ENCODE measurements at places on chromosomes 4 and X.

DNA sequence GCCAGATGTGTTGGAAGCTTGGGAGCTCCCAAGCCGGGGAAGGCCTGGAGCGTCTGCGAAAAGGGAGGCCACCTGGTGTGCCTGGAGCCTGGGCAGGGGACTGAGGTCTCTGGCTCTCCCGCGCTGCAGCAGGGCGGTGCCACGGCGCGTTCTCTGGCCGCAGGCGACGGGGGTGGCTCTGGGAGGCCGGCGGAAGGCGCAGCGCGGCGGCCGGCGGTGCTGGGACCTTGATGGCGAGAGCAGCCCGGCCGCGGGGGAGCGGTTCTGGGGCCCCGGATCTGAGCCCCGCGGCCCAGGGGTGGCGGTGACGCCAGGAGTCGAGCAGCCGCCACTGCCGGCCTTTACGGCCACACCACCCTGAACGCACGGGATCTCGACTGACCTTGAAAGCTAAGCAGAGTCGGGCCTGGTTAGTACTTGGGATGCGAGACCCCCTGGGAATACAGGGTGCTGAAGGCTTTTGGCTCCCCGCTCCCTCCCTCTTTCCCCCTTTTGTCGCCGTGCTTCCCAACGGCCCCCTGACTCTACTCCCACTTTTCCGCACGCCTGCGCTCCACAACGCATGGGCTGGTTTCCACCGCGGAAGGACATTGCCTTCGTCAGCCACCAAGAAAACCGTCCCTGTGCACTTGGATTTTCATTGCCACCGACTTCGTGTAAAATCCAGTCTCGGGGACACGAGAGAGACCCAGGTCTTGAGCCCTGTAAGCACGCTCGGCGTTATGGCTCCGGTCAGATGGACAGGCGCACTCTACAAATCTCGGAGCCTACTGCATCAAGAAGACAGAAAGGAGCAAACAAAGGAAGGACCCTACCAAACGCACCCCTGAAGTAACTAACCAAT lies 9.5 kb downstream of the FRG2 start:
- DNase-seq: no peak

GRCh38 chrX:38494239-38494823 lies 67.0 kb upstream of the TSPAN7 start:
- DNase-seq: no peak

- no peak for DNase-seq
Observed at GRCh38 chr4:110801591-110801990, 178.7 kb upstream of the PITX2 start.

- DNase-seq: no peak
Observed at GRCh38 chr4:99574530-99575324, at the start of gene MTTP. MTTP (plus strand) TSS chr4:99574824; CDS start chr4:99574910, 86 bp downstream.

DNA sequence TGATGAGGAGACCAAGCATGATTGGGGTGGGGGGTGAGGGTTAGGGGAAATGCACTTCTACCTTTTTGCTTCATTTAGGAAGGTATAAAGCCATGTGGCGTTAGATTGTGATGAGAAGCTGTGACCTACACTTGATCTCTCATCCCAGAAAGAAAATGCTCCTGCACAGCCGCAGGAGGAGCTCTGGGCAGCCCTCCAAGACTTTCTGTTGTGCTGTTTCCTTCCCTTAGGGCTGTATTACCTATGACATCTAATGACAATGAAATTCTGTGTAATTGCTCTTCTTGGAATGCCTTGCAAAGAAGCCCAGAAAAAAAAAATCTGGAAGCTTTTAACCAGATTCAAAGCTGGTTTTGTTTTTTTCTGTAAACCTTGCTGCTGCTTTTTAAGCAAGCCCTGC lies 13.4 kb downstream of the PRPS2 start:
- peak; percentile 32 for DNase-seq
